ENCODE measurements at places on chromosomes 12 and 14. TPM values are rescaled to one million over a fixed set of nuclear protein-coding genes. Genes with fewer than 3 reads are reported as not detected.

TMTC1 gene
- total RNA-seq, result 4.5 TPM

BTBD6 gene
- total RNA-seq, result 52.5 TPM

PMCH gene
- total RNA-seq, result not detected

KRT8 gene
- 4,047 TPM for total RNA-seq

KLRC3 gene
- not detected for total RNA-seq

KRT73 gene
- total RNA-seq, result not detected

ALDH2 gene
- 371 TPM for total RNA-seq

COQ6 gene
- total RNA-seq, result 21.5 TPM

CLEC1B gene
- not detected for total RNA-seq

ENDOU gene
- total RNA-seq, result not detected

RND1 gene
- total RNA-seq, result 2.1 TPM

FAIM2 gene
- total RNA-seq, result 1.2 TPM

MSI1 gene
- total RNA-seq, result 3.4 TPM

SMIM10L1 gene
- 7.6 TPM for total RNA-seq

SSPN gene
- 12.8 TPM for total RNA-seq

TMEM30B gene
- total RNA-seq, result 68.5 TPM

GALNT6 gene
- total RNA-seq, result 41.0 TPM

All from left colon (tissue), 2 donors.